ENCODE measurements at places on chromosomes 11 and 22.
A peak's percentile ranks its signal among the peaks of the same experiment; 100 is the strongest.

GRCh38 chr11:105070306-105070705 lies 25.2 kb upstream of the CARD16 start:
- DNase-seq, result no peak

- DNase-seq, result no peak
Measured at GRCh38 chr11:80849253-80849652, 1408.4 kb upstream of the TENM4 start.

GRCh38 chr22:49100773-49101172 lies 726.9 kb downstream of the BRD1 start:
- no peak for DNase-seq

DNA sequence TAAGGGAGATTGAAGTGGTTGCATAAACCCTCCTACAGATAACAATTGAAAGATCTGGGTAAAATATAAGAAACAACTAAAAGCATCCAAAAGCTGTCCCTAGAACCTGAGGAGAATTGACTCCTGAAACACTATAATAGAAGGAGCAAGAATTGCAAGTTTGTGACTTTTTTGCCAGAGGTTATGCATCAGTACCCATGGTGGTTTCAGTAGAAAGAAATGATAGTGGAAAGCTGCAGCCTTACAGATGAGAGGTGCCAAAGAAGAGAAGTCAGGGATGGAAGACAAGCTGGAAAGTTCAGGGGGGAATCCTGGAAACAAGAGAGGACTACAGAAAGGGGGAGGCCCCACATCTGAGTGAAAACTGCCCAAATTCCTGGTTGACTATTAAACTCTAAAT lies 80.7 kb downstream of the PACS1 start:
- DNase-seq, result no peak

DNA sequence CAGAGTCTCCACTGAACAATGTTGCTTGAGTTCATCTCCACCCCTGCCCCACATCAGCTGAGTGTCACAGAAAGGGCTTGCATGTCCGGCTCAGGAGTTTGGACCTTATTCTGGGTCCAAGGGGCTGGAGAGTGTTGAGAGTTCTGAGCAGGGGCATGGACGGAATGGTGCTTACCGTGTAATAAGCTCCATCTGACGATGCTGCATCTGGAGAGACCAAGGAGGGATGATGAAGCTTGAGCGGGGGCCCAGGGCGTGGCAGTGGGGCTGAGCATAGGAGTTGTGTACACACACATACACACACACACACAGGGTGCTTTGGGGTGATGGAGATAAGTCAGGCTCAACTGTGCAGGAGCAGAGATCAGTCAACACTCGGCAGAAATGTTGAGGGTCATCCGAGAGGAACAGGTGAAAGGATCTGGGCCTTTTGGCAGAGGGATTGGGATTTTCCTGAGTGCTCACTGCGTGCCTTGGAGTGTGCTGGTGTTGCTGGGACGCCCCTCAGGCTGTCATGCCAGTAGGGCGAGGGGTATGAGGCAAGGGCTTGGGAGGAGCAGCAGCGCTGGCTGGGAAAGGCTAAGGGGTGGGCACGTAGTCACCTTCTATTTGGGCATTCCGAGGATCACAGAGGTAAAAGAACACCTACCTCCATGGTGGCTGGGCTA lies 2.3 kb downstream of the USP35 start:
- DNase-seq, result no peak

DNA sequence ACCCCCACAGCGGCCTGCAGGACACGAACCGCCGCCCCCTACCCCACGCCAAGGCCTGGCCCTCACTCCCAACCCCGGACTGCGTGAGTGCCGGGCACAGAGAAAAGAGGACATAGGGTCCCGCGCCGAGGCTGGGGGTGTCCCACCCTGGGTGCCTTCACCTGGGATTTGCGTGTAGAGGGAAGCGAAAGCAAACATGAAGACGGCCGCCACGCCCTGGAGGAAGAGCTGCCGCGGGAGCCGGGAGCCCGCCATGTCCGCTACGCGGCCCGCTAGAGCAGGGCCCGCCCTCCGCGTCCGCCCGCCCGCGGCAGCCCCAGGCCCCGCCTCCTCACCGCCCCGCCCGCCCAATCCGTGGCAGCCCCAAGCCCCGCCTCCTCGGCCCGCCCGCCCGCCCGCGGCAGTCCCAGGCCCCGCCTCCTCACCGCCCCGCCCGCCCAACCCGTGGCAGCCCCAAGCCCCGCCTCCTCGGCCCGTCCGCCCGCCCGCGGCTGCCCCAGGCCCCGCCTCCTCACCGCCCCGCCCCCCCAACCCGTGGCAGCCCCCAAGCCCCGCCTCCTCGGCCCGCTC lies at the start of gene LMF2:
LMF2 (minus strand) TSS at position 282 of the 570 bp plus-strand sequence; CDS start at position 255, 27 bp downstream.
- DNase-seq, result peak; percentile 67
